ENCODE measurements at places on chromosomes 1 and 21.

DNA sequence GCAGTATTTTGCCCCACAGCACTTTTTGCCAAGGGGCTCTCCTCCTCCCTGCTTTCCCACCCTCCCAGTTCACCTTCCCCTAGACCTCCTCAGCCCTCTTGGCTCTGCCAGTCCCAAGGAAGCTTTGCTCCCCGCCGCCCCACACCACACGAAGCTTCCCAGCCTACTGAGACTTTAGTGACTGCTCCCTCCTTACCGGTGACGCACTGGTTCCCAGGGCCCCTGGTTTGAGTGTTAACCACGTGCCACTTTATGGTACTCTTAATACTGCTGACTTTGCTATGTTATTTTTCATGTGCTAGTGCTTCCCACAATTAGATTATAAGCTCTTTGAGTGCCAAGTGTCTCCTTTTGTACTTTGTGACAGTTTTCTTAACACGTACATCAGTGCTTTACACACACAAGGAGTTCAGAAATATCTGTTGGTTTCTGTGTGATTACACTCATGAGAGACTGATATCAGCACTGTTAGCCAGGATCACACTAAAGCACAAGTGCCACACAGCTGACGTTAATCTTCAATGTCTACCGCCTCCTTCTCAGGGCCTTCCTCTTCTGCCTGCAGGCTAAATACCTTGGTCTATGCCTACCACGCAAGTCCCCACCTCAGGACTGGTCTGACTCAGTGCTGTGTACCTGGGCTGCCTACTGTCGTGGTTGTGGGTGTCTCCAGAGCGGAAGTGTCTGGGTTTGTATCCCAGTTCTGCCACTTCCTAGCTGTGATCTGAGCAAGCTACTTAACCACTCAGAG is 61.0 kb downstream of the DNTTIP2 start:
- no peak for DNase-seq

DNA sequence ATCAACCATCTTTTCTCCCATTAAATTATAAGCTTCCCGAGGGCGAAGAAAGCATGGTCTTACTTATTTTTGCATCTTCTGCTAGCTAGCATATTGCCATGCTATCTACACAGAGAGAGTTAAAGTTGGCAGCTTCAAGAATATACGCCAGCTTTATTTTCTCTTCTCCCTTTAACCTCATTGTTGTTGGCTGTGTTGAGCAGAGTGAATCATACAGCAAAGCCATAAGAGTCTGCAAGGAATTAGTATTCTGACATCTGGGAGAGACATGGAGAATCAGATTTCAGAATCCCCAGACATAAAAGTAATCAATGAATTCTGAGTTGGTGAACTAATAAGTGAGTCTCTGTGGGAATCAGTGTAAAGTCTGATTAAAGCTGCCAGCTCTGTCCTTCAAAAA is 649.6 kb upstream of the PTBP2 start:
- DNase-seq: no peak

DNA sequence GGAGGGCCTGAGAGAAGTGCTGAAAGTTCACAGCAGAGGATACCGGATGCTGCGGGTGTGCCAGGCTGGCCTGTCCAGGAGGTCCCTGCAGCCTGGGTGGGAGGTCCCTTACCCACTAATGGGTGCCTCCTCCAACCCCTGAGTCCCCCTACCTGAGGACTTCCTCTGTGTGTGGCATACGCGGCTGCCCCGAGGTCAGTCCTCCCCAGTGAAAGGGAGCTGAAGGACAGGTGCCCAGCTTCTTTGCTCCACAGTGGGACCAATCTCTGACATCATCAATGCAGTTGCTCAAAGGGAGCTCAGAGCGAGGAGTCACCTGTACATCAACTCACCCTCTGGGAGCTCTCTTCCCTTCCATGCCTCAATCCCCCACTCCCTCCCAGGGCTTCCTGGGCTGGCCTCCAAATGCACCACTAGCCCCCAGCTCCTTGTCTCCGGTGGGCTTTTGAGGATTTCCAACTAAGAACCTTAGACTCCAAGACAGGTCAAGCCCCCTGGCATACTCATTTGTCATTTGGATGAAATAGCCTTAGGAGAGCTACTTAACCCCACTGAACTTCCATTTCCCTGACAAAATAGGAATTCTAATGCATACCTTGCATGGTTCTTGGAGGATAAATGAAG is 53.9 kb downstream of the PDE9A start:
- DNase-seq: no peak

DNA sequence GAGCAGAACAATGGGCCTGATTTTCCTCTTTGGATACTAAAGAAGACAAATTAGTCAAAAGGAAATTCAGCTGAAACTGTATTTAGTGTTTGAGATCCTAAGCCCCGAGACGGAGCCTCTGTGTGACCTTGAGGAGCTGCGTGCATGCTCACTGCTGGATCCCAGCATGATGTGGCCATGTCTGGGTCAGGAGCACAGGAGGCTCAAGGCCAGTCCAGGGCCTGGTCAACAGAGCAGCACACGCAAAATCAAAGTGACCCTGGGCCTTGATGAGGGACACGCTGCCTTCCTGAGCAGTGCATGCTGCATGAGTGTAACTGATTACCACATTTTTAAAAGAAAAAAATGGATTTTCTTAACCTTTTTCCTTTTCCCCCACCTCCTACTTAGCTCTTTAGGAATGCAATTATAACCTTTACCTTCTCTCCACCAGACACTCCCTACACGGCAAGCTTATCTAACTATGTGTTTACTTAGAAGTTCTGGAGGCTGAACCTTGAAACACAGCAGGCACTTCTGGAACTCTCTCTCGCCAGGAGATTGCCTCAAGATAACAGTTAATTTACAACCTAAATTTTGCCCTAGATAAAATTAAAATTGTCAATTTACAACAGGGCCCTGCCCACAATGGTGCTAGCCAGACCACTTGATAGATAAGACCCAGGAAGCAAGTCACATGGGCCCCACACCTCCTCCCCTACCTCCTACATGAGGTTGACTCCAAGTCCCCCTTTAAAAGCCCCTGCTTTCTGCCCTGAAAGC is 144.6 kb downstream of the LRIG2 start:
- no peak for DNase-seq

DNA sequence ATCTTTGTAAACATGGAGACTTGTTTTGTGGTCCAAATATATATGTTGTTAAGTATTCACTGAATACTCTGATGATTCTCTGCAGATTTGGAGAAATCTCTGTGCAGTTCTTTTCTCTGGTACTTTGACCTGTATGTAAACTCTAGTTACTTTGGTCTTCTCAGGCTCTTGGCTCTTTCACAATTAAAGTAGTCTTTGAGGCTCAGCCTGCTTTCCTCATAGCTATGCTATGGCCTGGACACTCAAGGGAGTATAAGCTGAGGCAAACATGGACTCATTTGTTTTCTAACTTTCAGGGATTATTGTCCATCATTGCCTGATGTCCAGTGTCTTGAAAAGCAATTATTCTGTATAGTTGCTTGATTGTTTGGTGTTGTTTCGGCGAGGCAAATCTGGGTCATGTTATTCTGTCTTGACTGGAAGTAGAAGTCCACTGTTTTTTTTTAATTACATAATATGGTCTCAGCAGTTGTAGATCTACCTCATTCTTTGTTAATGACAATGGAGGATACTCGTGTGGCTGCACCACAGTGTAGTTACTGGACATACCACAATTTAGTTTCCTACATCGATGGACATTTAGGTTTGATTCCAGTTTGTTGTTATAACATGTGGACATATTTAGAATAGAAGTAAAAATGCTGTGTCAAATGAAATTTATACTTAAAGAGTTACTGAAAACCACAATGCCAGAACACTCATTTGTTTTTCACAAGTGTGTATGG is 9.2 kb downstream of the PTBP2 start:
- no peak for DNase-seq

DNA sequence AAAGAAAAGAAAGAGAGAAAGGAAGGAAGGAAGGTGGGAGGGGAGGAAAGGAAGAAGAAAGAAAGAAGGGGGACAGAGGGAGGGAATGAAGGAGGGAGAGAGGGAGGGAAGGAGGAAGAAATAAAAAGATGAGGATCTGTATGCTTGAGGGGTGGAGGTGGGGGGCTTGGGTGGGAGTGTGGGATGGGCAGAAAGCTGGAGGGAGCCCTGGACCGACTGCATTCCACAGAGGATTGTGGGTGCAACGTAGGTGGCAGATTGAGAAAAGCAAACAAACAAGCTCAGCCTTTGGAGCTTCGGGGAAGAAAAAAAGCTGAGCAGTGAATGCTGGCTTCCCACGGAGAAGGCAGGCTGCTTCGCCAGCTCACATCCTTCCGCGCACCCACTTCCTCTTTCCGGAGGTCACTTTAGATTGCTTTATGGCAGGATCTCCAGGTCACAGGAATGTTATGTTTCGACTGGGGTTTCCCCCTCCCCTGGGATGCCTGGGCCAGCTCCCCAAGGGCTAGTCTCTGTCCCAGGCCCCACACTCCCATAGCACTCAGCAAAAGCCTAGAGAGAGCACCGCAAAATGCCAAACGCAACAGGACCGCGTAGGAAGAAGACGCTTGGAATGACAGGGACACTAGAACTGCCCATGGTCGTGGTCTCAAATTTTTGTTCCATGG is 20.7 kb upstream of the LGALS8 start:
- DNase-seq: no peak

DNA sequence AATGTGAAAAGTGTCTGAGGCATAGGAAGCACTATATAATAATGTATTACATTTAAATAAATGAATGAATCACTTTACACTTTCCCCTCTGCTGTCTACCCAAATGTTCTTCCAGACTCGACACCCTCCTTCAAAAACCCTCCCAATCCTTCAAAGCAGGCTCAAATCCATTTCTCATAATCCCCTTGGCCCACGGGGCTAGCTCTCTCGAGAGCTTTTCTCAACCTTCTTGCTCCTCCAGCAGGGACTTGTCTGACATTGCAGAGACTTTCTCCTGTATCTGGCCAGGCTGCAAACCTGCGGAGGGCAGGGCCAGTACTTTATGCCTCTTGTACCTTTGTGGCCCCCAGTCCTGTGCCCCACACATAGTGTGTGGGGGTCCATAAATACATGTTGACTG is 14.1 kb upstream of the CNTN2 start:
- no peak for DNase-seq

Data from NCI-H1092 treated with DMSO at 0.1 percent for 48 hours (cell line).